ENCODE measurements at places on chromosomes 16 and 17.
A peak's percentile ranks its signal among the peaks of the same experiment; 100 is the strongest.

DNA sequence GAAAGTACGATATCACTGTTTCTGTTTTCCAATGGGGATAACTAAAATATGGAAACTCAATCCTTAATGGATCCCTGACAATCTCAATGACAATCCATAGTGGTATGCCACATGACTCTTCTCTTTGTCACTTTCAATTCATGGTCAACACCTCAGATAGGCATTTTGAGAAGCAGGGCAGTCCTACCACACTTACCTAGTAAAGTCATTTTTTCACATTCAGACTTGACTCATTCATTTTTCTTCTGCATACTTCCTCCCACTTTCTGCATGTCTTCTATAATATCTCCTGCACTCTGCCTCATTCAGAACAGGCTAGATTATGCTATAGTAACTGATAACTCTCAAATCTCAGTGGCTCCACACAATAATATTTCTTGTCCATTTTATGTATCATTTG lies 117.5 kb downstream of the FTO start:
- no peak for DNase-seq

DNA sequence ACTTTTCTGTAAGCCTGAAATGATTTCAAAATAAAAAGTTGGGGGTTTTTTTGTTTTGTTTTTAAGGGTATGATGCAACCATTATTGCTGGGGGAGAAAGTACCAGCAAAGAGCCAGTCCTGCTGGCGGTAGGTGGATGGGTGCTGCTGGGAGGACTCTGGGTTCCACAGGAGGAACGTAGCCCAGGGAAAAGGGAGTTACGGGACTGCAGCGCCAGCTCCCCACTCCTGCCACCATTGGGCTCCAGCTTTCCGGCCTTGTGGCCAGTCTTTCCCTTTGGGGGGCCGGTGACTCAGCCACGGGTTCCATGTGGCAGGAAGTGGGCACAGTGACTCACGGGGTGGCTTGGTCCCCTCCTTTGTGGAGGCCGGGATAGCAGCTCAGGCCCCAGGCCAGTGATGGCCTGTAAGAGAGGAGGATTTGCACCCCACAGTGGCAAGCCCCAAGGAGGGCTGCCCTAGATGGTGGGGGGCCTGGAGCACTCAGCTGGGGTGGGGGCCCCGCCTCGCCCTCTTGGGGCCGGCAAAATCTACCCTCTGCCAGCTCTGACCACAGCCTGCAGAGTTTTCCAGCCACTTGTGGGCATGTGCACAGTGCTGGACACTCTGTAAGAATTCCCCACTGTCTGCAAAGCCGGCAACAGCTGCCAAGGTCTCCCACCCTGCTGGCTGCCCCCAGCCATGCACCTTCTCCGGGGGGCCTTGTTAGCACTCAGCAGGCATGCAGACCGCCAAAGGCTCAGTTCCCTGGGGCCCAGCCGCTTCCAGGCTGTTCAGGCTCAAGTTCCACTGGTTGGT lies 30.4 kb downstream of the SOCS3 start:
- DNase-seq = no peak

- no peak for DNase-seq
Observed at GRCh38 chr17:1232786-1233185, 37.5 kb upstream of the BHLHA9 start.

DNA sequence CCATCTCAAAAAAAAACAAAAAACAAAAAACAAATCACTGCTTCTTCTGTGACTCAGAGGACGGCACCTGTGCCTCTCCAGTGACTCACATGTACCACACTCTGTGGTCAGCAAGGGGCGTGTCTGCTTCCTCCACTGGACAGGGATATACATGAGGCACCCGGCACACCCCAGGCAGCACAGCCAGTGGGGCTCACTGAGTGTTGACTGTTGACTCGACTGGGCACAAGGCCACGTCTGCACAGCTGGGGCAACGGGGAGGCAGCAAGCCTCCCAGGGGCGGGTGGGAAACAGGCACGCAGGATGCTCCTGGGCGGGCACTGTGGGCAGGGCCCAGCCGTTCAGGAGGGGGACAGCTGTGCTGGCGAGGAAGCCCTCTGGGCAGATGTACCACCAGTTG lies 64.1 kb downstream of the TIMM22 start:
- peak; percentile 40 for DNase-seq

GRCh38 chr17:7114875-7115614 lies 423 bp upstream of the ASGR2 start:
- DNase-seq = no peak

DNA sequence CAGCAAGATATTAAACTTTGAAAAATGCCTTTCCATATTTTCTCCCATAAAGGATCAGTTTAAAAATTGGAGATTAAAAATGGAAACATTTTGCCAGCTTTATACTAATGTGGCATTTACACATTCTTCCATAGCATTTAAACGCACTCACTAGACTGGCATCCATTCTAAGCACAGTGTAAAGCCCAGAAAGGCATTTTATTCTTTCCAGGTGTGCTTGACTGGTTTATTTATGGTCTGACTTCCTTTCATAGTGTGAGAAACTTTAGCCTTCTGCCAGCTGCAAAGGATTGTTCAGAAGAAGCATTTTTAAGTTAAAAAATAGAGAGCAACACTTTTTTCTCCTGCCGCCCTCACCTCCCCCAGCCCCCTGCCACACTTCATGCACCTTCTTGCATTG lies 271.7 kb upstream of the PSMD7 start:
- DNase-seq = no peak

DNA sequence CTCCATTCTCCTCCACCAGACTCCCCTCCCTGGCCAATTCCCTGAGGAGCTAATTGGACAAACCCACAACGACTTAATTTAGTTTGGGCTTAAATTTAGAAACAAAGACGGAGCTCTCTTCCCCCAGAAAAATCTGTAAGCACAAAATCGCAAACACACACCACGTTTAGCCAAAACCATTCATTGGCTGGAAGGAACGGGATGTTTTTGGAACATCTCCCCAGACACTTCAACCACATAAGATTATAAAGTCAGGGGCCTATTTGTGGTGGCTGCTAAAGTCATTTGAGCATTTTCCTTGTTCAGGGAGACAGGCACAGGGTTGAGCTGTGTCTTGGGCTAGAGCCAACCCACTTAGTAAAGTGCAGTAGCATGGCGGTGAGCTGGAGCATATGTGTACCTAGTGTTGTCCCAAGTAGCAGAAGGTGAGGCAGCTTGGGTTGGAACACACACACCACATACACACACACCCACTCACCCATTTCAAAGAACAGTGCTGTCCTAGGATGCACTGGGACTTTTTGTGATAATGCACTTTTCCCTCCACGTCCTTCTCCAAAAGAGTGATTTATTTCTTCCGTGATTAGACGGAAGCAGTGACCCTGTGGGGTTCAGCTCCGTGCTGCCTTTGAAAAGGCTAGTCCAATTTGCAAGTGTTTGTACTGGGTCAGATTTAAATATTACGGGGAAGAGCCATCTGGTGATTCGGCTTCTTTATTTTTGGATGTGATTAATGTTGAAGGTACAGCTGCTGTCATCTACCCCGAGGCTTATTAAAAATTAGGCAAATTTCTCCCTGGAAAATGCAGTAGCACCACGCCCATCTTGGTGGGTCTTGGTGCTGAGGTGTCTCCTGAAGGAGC lies 32.2 kb downstream of the ELAC2 start:
- DNase-seq = no peak

GRCh38 chr17:35745246-35745645 lies 7.8 kb downstream of the GAS2L2 start:
- DNase-seq = no peak

- no peak for DNase-seq
Observed at GRCh38 chr16:2611499-2611862, 70.8 kb upstream of the KCTD5 start.

DNA sequence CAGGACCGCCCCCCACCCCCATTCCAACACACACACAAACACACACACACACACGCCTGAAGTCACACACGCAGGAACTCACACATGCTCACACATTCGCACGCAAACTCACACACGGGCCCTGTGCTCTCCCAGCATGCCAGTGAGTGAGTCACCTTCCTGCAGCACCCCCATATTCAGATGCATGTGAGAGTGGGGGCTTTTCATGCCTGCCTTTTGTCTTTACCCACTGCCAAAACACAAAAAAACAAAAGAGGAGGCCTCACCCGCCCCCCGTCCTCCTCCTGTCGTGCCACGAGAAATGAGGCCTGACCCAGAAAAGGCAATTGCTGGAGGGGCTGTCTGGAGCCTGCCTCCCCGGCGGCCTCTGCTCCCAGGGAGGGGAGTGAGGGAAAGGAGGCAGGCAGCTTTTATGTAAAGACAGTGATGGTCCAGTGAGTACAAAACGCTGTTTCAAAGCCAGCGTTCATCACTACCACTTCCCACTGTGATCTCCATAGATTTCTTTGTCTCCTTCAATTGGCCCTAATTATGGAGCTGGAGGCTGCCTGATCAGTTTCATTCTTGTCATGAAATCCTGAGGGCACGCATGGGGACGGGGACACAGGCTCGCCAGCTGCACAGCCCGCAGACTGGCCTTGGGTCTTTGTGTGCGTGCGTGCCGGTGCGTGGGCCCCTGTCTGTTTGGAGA lies 29.5 kb upstream of the GSE1 start:
- no peak for DNase-seq

DNA sequence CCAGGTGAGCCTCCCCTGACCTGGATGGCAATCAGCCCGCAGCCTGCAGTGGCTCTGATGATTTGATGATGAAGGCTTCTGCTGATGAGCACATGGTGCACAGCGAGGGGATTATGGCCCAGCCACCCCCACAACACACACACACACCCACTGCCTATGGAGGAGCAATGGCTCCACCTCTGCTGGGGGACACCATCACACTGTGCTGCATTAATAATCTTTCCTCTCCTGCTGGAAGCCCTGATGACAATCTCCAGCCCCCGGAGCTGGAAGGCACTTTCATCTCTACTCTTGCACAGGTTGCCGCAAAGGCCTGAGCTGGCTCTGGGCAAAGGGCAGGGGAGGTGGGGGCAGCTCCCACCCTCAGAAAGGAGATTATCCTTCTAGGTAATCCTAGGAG lies 79.9 kb downstream of the PLXDC1 start:
- no peak for DNase-seq

GRCh38 chr16:11134722-11135463 lies 121.1 kb downstream of the SOCS1 start:
- DNase-seq = no peak

- DNase-seq = no peak
Observed at GRCh38 chr16:23902748-23903414, 67.1 kb downstream of the PRKCB start.

GRCh38 chr17:3667366-3668278 lies 756 bp downstream of the TAX1BP3 start:
- no peak for DNase-seq
